ENCODE measurements at places on chromosomes 16 and 17.

DNA sequence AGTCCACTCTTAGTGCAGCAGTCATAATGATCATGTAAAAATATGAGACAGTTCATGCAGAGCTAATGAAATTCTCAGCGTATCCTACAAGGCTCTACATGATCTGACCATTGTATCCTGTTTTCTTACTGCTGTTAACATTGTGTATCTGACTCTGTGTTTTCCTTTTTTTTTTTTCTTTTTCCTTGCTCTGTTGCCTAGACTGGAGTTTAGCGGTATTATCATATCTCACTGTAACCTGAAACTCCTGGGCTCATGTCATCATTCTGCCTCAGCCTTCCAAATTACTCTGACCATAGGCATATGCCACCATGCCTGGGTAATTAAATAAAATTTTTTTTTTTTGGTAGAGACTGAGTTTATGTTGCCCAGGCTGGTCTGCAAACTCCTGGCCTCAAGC lies 12.1 kb downstream of the DUS2 start:
- DNase-seq = no peak
- H3K4me1 ChIP-seq = peaks cover 8% of the 10 kb centered on the region
- no peak overlapping the region for H3K4me3 ChIP-seq
- H3K27me3 ChIP-seq = no peaks in the 10 kb centered on the region
- H3K36me3 ChIP-seq = no peaks in the 10 kb centered on the region

DNA sequence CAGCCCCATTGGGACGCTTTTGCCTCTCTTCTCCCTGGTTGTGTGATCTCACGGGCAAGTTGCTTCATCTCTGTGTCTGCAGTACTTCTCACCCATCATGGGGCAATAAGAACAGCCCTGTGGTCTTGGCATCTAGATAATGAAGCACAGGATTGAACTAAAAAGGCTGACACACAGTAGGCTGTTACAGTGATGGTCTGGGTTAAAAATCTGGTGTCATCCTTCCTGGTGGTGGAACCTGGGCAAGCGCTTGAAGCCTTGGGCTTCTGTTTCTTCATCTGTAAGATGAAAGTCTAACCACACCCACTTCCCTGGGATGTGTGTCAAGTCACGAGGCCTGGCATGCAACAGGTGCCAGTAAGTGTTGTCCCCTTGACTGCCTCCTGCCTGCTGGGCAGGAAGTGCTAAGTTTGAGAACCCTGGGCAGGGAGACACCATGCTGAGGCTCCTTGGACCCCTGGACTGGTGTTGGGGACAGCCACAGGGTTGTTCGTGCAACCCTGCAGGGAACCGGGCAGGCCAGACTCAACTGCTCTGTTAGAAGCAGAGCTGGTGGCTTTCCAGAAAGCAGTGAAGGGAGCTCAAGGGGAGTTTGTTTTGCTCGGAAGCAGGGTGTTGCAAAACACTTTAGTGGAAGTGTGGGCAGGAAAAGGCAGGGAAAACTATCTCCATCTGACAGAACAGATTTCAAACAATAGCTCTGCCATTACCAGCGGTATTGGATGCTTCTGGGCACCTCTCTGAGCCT lies 5.9 kb upstream of the MAP2K3 start:
- DNase-seq = peak; percentile 76
- peaks cover 40% of the 10 kb centered on the region for H3K4me1 ChIP-seq
- no peaks in the 10 kb centered on the region for H3K27me3 ChIP-seq
- no peaks in the 10 kb centered on the region for H3K36me3 ChIP-seq
- H3K27ac ChIP-seq = peak overlapping the region; percentile 49

DNA sequence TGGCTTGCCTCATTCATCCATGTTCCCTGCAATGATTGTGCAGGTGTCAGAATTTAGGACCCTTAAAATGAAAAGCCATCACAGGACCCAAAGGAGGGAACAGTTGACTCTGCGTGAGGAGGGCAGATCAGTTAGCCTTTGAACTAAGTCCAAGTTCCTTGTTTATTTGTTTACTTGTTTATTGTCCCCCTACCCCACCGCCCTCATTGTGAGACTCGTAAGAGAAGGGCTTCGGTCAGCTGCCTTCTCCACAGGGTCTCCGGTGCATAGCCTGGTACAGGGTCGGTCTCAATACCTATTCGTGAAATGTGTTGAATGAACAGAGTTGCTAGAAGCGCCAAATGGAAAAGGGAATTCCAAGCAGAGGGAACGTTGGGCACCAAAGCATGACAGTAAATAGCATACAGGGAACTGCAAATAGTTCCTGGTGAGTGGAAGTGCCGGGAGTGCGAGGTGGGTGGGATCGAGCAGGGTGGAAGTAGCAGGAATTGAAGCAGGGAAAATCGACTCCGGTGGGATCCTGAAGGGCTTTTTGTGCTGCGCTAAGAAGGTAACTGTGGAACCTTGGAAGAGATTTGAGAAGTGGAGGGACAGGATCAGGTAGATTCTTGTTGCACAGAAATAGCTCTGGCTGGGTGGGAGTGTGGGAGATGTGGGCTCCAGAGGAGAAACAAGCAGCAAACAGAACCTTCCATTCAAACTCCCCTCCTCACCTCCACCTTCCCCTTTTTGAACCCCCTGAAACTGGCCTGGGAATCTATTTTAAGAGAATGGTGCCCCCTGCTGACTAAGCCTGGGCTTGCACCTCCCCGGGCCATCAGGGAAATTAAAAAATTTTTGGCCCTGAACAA lies 12.7 kb downstream of the SLC35B1 start:
- peak; percentile 55 for DNase-seq
- peaks cover 29% of the 10 kb centered on the region for H3K4me1 ChIP-seq
- no peak overlapping the region for H3K4me3 ChIP-seq
- no peaks in the 10 kb centered on the region for H3K27me3 ChIP-seq

DNA sequence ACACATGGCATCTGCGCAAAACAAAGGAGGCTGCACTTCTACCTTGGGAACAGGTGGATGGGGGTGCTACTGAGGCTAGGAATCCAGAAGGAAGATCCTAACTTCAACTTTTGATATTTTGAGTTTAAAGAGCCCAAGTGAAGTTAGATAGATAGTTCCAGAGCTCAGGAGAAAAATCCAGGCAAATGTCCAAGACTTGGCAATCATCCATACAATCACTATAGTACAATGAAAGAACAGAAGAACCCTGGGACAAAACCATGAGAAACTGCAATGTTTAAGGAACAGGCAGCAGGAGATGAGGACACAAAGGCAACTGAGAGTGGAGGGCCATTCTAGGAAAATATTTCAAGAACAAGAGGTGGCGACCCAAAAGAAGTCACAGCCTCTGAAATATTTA lies 12.4 kb downstream of the CDYL2 start:
- no peak for DNase-seq
- no peak overlapping the region for H3K27ac ChIP-seq

DNA sequence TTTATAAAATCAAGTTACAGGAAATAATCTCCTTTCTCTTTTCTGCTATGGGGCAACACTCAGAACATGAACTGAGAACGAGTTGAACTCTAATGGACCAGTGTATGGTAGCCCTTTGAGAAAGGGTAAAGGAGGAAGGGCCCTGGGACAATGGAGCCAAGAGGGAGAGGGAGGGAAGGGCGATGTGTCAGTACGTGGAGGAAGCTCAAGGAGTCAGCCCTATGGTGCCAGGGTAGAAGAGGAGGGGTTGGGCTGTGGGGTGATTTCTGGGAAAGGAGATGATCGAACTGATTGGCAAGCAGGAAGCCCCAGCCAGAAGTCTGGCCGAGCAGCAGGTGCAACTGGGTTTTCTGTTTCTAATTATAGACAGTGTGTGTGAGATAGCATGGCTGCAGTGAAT lies 4.3 kb upstream of the WIPI1 start:
- H3K36me3 ChIP-seq = no peaks in the 10 kb centered on the region
- H3K27ac ChIP-seq = no peak overlapping the region
- H3K27me3 ChIP-seq = no peaks in the 10 kb centered on the region
- H3K4me1 ChIP-seq = peaks cover 34% of the 10 kb centered on the region
- no peak overlapping the region for H3K4me3 ChIP-seq

DNA sequence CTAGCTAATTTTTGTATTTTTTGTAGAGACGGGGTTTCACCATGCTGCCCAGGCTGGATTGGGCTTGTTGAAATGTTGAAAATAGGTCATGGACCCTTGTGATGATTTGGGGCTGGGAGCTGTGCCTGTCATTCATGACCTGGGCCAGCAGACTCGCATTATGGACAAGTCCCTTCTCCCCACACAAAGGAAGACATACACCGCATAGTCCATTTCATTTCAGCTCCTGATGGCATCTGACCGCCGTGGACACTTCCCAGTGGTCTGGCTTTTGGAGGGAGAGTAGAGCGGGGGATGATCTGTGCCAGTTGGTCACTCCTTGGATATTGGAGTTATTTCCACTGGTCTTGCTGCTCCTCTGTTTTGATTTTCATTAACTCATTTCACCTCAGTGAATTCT lies 34.8 kb downstream of the MPRIP start:
- no peak overlapping the region for H3K4me3 ChIP-seq
- DNase-seq = no peak

GRCh38 chr16:68590201-68590994 lies 51.3 kb downstream of the ZFP90 start:
- no peaks in the 10 kb centered on the region for H3K36me3 ChIP-seq
- H3K4me1 ChIP-seq = no peaks in the 10 kb centered on the region
- H3K27me3 ChIP-seq = no peaks in the 10 kb centered on the region
- no peak overlapping the region for H3K4me3 ChIP-seq
- H3K27ac ChIP-seq = no peak overlapping the region
- DNase-seq = peak; percentile 38

DNA sequence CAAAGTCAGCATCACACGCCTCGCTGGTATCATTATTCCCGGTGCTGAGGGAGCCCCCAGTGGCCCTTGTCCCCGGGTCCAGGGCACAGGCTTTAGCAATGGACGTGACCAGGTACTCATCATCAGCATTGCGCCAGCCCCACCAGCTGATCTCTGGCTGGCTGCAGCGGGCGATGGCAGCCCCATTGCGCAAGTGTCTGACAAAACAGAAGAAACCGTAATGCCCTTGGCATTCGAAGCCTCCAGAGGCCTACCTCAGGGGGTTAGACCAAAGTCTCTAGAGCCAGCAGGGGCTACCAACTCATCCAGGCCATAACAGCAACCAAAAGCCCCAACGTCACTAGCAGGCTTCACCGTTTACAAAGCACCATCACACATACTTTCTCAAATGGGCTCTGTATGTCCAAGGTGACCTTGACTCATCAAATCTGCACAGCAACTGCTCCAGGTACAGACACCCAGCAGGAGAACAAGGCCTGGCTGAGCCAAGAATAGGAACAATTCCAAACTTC lies 7.3 kb downstream of the MTMR4 start:
- H3K36me3 ChIP-seq = peaks cover 99% of the 10 kb centered on the region
- DNase-seq = no peak
- no peak overlapping the region for H3K4me3 ChIP-seq

DNA sequence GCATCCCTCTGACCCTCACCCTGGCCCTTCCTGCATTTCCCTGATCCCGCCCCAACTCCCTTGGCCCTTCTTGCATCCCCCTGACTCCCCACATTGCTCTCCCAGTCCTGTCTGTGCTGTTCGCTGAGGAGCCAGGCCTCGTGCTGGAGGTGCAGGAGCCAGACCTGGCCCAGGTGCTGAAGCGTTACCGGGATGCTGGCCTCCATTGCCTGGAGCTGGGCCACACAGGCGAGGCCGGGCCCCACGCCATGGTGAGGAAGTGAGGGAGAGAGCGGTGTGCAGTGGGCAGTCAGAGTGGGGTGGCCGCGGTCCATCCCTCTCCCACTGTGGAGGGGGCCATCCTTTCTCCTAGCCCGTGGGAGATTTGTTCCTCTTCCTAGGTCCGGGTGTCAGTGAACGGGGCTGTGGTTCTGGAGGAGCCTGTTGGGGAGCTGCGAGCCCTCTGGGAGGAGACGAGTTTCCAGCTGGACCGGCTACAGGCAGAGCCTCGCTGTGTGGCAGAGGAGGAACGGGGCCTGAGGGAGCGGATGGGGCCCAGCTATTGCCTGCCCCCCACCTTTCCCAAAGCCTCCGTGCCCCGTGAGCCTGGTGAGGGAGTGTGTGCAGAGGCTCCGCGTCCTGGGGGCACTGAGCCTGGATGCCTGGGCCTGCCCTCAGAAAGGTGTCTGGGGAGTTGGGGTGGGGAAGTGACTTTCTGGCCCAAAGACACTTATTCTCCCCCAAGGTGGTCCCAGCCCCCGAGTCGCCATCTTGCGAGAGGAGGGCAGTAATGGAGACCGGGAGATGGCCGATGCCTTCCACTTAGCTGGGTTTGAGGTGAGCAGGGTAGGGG lies 17.8 kb downstream of the PFAS start:
- H3K4me1 ChIP-seq = no peaks in the 10 kb centered on the region
- no peak overlapping the region for H3K27ac ChIP-seq
- H3K36me3 ChIP-seq = peaks cover 62% of the 10 kb centered on the region
- no peaks in the 10 kb centered on the region for H3K27me3 ChIP-seq

GRCh38 chr16:47136099-47136842 lies 7.5 kb downstream of the NETO2 start:
- no peaks in the 10 kb centered on the region for H3K4me1 ChIP-seq
- DNase-seq = no peak

GRCh38 chr17:38461683-38462082 lies 33.4 kb downstream of the ARHGAP23 start:
- H3K4me3 ChIP-seq = no peak overlapping the region
- H3K36me3 ChIP-seq = no peaks in the 10 kb centered on the region
- no peak overlapping the region for H3K27ac ChIP-seq
- no peaks in the 10 kb centered on the region for H3K4me1 ChIP-seq
- no peaks in the 10 kb centered on the region for H3K27me3 ChIP-seq
- no peak for DNase-seq

DNA sequence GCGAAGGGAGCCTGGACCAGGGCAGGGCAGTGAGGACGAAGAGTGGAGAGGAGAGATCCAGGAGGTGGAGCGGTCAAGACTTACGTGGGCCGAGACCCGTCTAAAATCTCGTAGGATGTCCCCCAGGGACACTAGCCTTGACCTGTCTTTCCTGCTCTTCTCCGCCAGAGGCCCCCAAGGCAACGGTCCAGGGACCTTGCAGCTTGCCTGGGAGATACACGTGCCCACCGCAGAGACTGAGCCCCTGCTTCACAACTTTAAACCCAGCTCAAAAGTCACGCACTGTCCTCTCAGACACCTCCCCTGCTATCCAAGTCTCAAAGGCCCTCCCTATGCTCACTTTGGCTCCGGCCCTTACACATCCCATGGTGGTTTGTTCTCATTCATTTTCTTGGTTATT lies 9.4 kb downstream of the TIGD7 start:
- H3K4me1 ChIP-seq = no peaks in the 10 kb centered on the region
- peaks cover 8% of the 10 kb centered on the region for H3K36me3 ChIP-seq
- no peak overlapping the region for H3K27ac ChIP-seq
- no peak for DNase-seq

- H3K36me3 ChIP-seq = no peaks in the 10 kb centered on the region
- DNase-seq = no peak
- H3K27ac ChIP-seq = no peak overlapping the region
- H3K4me3 ChIP-seq = no peak overlapping the region
These were observed 262.0 kb downstream of the ZFHX3 start for GRCh38 chr16:72785886-72786285.

- H3K27me3 ChIP-seq = no peaks in the 10 kb centered on the region
- H3K27ac ChIP-seq = peak overlapping the region; percentile 83
- DNase-seq = peak; percentile 32
These were observed 1.4 kb downstream of the TRAF4 start for GRCh38 chr17:28744972-28745785.
